ENCODE measurements at places on chromosomes 2 and 18. TPM values are rescaled to one million over a fixed set of nuclear protein-coding genes. Genes with fewer than 3 reads are reported as not detected.

The UGT1A5 gene
- total RNA-seq = not detected

DNA sequence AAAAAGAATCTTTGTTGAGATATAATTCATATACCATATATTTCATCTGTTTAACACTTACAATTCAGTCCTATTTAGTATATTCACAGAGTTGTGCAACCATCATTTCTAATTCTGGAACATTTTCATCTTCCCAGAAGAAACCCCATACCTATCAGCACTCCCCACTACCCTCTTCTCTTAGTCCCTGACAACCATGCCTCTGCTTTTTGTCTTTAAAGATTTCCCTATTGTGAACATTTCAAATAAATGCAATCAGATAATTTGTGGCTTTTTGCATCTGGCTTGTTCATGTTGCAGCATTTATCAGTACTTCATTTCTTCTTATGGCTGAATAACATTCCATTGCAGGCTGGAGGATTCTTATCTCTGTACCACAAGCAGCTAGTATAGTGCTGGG lies 305.9 kb upstream of the MEX3C start:
- DNase-seq = no peak

- no peak for DNase-seq
Observed at GRCh38 chr18:49853011-49853410, 39.7 kb upstream of the ACAA2 start.

- DNase-seq = no peak
Observed at GRCh38 chr18:62721839-62722795, 6.8 kb downstream of the PHLPP1 start.

DNA sequence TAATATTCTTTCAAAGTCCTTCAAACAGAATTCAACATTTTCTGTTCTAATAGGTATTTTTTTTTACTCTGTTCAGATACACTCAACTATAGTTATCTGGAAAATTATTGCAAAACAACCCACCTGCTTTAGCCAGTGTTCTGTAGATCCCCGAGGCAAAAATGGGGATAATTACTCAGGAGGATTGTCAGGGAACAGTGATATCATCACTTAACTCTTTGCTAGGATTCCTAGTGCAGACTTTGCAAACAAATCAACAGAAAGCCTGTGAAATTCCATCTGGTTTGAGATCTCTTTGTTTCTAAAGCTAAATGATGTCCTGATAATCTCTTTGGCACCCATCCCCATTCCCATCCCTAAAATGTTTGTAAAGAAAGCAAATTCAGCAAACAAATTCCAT lies 413.6 kb upstream of the MEIS1 start:
- no peak for DNase-seq
